NCI-H2171 treated with DMSO at 0.1 percent for 48 hours (cell line): ENCODE measurements at places on chromosomes 5 and 9.
A peak's percentile ranks its signal among the peaks of the same experiment; 100 is the strongest.

DNA sequence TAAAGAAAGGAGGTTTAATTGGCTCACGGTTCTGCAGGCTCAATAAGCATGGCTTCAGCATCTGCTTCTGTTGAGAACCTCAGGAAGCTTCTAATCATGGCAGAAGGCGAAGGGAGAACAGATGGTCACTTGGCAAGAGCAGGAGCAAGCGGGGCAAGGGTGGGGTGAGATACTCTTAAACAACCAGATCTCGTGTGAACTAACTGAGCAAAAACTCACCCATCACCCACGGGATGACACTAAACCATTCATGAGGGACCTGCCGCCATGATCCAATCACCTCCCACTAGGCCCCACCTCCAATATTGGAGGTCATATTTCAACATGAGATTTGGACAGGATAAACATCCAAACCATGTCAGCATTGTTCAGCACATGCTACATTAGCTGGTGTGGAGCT is 89.1 kb upstream of the HAND1 start:
- DNase-seq: peak; percentile 45

DNA sequence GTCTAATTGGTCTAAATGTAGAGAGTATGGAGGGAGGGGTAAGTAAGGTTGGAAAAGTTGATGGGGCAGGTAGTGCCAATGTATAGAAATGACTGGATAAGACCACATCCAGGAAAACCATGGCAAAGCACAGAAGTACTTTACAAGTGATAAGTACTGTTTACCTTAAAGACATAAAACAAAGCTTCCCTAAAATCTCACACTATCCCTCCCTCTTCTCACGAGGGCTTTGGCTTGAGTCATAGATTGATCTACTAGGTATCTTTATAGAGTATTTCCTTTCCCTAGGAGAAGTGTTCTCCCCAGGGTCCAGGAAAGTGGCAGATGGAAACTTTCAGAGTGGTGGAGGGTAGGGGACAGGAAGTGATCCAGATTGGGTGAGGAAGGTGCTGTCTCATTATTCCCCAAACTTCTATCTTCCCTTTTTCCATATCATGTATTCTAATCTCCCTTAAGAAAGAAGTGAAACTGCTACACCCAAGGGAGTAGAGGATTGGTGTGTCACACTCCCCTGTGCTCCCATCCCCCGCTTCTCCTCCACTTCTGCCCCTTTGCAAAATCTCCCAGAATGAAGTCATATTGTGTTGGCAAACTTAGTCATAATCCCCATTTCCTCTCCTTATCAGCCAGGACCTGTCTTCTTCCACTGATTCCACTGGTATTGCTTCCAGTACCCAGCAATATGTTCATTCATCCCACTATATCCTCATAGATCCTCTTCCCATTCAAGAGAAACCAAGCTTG is 14.6 kb downstream of the IL33 start:
- DNase-seq: no peak

- no peak for DNase-seq
These were observed 50.0 kb downstream of the RAI14 start for GRCh38 chr5:34706084-34706483.

GRCh38 chr9:89739916-89740315 is 135.1 kb downstream of the GADD45G start:
- DNase-seq: no peak

GRCh38 chr5:87079219-87079618 is 188.5 kb upstream of the RASA1 start:
- DNase-seq: no peak

- no peak for DNase-seq
These were observed 61.4 kb downstream of the SMIM23 start for GRCh38 chr5:171847026-171847425.

DNA sequence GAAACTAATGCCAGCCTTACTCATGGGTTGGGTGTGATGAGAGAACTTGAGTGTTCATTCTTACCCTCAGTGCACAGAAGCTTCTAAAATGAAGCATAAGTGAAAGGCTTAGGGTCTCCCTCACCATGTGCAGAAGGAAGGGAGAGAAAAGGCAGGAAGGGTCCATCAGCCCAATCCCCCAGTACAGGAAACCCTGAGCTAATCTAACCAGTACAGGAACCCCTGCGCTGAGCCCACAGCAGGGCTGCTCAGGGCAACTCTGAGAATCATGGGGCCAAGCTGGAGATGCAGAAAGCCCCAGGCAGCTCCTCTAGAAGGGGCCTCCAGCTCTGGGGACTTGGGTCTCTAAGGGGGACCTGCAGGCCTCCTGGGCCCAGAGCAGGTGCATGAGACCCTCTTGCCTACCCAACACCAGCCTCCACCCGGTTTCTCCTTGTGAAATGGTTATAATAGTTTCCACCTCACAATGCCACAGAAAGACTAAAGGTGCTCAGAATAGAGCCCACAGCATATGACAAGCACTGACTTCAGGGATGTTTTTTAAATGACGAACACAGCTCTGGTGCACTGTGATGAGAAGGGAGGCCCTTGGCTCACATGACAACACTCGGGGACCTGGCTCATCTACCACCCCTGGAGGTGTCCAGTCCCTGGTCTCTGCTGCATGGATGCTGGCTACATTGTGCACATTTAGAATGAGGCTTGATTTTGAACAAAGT is 190.1 kb downstream of the ACTL7B start:
- no peak for DNase-seq

- DNase-seq: no peak
These were observed 6.1 kb upstream of the ANGPTL2 start for GRCh38 chr9:127128341-127129072.

- peak; percentile 29 for DNase-seq
These were observed 7.4 kb downstream of the DDX31 start for GRCh38 chr9:132662152-132662945.

GRCh38 chr5:117893211-117893610 is 1095.1 kb downstream of the DTWD2 start:
- DNase-seq: no peak

DNA sequence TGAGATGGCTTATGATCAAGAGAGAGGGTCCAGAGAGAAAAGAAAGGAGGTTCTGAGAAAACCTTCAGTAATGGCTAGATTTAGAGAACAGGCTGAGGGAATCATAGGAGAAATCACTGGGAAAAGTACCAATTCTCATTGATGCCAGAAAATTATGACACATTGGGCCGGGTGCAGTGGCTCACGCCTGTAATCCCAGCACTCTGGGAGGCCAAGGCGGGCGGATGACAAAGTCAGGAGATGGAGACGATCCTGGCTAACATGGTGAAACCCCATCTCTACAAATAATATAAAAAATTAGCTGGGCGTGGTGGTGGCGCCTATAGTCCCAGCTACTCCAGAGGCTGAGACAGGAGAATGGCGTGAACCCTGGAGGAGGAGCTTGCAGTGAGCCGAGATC is 29.5 kb upstream of the PLIN2 start:
- no peak for DNase-seq

- no peak for DNase-seq
These were observed 169.8 kb upstream of the GRAMD2B start for GRCh38 chr5:126253406-126253805.

DNA sequence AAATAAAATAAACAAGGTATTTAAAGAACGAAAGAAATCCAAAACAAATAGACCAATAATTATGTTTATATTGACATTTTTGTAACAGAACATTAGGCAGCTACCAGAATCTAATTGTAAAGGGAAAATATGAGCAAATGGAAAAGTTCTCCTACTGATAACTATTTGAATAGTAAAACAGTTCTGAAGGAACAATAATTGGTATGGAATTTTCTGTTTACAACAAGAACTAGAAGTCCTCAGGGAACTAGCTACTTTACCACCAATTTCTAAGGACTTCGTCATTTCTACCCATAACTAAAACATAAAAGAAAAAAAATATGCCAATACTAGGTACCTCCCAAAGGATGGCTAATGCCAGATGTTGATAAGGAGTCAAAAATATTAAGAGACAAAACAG is 58.5 kb downstream of the AP3B1 start:
- no peak for DNase-seq

- DNase-seq: no peak
These were observed 54.5 kb downstream of the AK8 start for GRCh38 chr9:132823370-132824145.

DNA sequence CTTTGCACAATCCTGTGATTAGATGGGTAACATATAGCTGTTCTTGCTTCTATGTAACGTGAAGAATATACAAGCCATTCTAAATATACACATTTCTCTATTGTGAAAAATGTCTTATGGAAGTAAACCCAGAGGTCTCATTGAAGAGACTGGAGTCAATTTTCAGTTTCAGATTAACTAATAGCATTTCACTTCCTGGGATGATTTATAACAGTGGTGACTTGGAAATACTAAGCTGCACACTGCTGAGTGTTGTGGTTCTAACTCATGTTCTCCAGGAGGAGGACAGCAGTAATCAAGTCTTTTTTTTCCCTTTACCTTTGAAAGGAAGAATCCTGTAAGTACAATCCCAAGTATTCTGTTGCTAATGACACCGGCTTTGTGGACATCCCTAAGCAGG is 3.3 kb downstream of the CTSL start:
- DNase-seq: no peak

DNA sequence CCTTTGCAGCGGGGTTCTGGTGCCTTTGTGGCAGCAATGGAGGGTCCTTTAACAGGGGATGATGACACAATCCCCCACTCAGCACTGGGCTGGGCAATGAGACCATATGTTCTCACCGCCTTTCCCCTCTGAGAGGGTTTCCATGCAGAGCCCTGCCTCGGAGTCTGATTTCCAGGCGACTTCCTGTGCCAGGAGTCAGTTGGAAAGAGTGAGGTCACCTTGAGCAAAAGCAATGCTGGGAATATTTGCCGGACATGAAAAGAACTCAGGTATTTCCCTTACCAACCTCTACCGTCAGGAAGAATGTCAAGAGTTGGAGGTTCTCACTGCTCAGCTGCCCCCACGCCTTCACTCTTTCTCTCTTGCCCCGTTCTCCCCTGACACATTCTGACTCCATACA is 284.2 kb upstream of the IRX1 start:
- DNase-seq: peak; percentile 82

GRCh38 chr5:149666212-149666852 is 63.8 kb upstream of the PPARGC1B start:
- DNase-seq: no peak

- DNase-seq: no peak
These were observed 11.1 kb downstream of the MAN1B1 start for GRCh38 chr9:137097761-137098462.

- DNase-seq: no peak
These were observed 20.4 kb downstream of the FAT2 start for GRCh38 chr5:151570512-151571269.

DNA sequence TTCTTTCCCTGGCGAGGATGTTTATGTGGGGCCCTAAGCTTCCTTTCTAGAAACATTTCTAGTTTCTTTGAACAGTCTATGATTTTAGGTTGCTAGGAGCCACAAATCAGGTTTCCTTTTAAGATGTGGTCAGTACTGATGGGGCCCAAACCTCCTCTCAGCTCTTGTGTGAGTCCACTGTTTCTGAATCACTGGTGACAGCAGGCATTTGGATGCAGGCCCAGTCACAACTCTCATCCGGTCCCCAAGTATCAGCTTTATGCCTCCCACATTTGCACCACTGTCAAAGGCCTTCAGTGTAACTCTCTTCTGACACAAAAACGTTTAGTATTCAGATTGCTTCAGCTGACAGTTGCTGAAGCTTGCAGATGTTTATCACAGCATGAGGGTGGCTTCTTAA is 7.8 kb downstream of the DMRT2 start:
- no peak for DNase-seq

- no peak for DNase-seq
These were observed 136.6 kb upstream of the GPR151 start for GRCh38 chr5:146652547-146652946.

DNA sequence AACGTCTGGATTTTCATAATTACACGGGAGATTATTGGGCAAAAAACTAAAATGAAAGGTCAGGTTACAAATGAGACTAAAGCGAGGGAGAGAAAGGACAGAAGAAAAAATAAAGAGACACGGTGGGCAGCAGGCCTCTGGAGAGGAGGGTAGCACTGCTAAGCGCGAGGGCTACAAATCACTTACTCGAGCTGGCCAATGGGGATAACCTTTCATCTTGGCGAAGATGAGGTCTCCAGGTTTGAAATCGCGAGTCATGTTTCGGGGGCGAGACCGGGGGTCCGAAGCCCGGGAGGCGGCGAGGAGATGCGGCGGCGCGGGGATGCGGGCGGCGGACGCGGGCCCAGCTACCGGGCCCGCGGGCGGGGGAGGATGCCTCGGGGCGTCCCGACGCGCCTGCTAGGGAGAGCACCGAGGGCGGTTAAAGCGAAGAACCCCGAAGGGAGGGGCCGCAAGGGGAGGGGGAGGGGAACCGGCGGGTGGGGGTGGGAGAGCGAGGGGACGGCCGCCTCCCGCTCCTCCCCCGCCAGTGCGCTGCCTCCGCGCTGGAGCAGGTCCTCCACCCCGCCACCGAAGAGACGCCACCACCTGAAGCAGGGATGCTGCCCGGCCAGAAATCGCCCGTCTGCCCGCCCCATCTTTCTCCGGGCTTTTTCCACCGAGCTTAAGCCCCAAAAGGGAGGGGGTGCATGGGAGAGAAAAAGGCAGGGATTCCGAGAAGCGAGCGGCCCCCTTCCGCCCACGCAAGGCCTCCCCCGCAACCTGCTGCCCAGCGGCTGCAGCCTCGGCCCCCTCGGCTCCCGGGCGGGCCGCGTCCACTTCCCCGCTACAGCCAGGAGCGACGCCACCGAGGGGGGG is 610 bp downstream of the PSIP1 start:
- DNase-seq: no peak

GRCh38 chr5:53392073-53392472 is 88.4 kb upstream of the FST start:
- no peak for DNase-seq

DNA sequence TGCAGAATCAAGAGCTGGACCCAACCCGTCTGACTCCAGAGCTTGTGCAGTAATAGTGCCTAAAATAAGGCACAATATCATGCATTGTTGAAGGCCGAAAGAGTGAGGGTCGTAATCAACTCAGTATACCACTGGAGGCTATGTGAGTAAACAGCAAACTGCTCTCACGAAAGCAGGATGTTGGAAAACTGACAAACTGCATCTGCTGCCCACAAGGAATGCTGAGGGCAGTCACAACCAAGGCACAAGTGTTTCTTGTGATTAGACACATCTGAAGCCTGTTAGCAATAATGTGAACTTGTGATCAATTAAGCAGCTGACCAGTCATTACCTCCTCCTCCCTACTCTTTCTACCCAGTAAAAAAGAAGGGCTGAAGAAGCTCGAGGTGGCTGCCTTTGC is 48.8 kb downstream of the TRPM3 start:
- no peak for DNase-seq

DNA sequence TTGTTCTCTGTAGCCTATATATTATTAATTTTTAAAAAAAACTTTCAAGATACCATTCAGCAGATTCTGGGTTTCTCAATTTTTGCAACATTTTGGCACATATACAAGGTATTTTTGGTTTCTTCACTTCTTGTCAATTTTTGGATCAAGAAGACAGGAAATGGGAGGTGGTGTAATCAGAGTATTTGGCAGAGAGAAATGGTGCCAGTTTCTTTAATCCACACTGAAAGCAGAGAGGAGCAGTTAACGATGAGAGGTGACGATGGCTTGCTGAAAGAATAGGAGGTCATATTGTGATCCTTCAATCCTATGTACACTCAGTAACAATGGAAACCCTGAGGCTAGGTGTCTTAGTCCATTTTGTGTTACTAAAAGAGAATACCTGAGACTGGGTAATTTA is 16.4 kb downstream of the NNT start:
- no peak for DNase-seq

- DNase-seq: peak; percentile 56
These were observed 10.8 kb downstream of the TSPAN17 start for GRCh38 chr5:176658007-176658599.

GRCh38 chr5:43699910-43700309 is 96.9 kb downstream of the NNT start:
- DNase-seq: no peak
